ENCODE measurements at places on chromosomes 1 and 21. TPM values are rescaled to one million over a fixed set of nuclear protein-coding genes. Genes with fewer than 3 reads are reported as not detected.

DDOST gene
- 91.4 TPM for total RNA-seq

THEM4 gene
- 7.2 TPM for total RNA-seq

RPL22 gene
- 255 TPM for total RNA-seq

ARHGEF10L gene
- 44.8 TPM for total RNA-seq

ISG20L2 gene
- 14.1 TPM for total RNA-seq

MTR gene
- total RNA-seq = 48.5 TPM

F5 gene
- not detected for total RNA-seq
